ENCODE measurements at places on chromosomes 11 and 22.

DNA sequence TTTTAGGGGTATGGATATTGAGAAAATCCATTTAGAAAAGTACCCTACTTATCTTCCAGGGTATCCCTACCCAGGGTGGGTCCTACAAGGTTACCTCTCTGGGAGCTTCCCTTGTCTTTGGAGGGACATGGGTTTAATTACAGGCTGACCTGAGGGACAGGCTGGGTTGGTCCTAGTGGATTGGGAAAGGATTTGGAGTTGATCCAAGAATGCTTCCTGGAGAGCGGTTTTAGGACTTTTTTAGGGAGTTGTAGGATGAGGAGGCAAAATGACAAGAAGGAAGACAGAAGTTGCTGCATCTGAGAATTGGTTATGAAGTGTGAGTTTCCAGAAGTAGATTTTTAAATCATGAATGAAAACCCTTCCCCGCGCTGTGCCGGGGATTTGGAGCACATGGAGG, 61.8 kb upstream of the CRTAM start:
- DNase-seq = no peak

DNA sequence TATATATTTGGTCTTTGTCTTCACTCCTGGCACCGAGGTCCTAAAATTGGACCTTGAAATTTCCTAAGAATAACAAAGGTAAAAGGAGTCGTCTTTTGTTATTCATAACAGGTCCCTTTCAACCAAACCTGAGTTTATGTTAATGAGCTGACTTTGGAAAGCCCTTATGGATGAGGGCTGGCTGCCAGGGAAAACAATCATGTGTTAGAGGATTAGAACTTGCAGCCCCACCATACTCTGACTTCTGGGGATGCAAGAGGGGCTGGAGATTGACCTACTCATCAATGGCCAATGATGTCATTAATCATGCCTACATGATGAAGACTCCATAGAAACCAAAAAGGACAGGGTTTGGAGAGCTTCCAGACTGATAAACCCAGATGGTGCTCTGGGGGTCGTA, 118.9 kb downstream of the MRTFA start:
- DNase-seq = no peak

- DNase-seq = no peak
Measured at GRCh38 chr11:64260147-64260708, 8.9 kb downstream of the PLCB3 start.

- DNase-seq = no peak
Measured at GRCh38 chr11:67632175-67632981, 2.6 kb upstream of the NUDT8 start.

DNA sequence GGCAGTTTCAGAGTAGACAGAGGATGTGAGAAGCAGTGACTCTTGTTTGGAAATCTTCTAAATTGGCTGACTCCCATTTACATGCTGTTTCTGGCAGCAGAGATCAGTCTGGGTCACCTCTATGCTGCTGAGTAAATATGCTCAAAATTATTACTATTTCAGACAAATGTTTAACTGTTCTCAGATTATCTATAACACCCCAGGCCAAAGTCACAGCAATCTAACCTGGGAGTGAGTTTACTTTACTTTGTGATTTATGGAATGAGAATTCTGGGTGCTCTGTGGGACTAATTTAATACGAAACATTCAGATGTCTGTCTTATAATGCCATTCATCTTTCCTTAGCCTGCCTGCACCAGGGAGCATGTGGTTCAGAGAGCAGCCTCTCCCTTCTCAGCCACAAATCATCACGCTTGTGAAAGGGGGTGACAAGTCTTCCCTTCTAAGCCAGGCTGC, 282.5 kb upstream of the MPPED2 start:
- DNase-seq = no peak

- no peak for DNase-seq
Measured at GRCh38 chr11:135027461-135027860, 615.4 kb upstream of the B3GAT1 start.

GRCh38 chr11:447923-448731, 2.0 kb upstream of the PTDSS2 start:
- DNase-seq = peak; percentile 9

DNA sequence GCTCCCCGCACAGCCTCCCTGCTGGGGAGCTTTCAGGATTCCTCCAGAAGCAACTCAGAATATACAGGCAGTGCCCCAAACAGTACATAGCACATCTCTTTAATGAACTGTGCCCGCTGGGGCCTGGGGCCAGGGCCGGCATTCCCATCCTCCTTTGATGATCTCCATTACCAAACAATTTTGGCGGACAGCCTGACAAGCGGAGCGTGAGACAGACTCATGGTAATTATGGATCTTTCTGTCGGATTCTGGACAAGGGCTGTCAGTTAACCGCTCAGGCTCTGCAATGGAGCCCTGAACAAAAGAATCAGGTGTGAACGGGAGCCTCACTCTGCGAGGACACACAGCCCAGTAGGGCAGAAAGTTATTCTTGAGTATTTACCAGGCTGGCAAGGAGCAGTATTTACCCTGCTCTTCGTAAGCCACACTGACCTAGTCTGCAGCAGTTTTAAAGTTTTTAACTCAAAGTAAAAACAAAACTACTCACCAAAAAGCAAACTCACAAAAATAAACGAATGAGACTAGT, 174.0 kb downstream of the TBC1D22A start:
- no peak for DNase-seq

DNA sequence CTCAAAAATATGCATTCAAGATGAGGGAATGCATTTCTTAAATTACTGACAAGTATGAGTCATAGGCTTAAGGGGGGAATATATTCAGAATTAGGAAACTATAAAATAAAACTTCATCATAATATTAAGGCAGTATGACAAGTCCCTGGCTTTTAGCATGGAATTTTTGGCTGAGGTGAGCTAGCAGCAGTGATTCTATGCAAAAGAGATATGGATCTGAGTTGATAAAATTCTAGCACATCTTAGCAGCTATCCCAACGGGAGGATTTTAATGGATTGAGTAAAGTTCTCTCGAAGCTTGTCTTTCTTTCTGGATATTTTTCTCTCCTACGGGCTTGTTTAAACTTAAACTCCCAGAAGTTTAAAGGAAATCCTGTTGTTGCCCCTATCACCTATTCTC, 1.2 kb downstream of the OR51Q1 start:
- no peak for DNase-seq

DNA sequence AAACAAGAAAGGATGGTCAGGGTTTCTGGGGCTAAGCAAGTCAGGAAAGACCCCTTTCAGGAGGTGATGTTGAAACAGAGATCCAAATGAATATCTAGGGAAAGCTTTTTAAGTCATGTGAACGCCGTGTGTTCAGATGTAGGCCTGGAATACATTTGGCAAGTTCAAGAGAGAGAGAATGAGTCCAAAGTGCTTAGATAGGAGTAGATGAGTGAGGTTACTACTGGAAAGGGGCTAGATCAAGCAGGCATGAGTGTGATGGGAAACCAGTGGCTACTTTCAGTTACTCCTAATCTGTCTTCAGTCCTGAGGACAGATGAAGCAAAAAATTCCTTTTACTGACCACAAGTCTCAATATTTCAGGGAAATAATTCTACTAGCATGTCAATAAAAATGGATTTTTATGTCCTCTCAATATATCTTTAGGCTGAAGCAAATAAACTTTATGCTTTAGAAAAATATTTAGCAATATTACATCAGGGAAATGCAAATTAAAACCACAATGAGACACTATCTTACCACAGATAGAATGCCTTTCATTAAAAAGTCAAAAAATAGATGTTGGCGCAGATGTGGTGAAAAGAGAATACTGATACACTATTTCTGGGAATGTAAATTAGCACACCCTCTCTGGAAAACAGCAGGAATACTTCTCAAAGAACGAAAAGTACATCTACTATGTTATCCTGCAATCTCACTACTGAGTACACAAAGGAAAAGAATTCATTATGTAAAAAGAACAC, 1085.0 kb upstream of the TENM4 start:
- no peak for DNase-seq

DNA sequence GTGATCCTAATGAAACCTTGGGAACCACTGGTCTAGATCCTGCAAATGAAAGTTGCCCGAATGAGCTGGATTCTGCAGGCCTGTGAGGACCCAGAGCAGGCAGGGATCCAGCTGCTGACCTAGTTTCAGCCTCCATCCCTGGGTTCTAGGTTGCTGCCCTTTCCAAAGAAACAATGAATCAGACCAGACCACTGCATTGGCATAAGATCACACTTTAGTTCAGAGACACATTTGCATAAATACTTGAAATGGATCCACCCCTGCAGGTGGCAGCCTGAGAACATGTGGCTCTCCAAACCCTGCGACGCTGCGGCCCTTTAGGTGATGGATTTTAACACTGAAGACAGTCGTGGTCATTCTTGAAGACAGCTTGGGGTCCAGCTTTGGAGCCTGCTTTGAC, 23.7 kb downstream of the ADAMTS8 start:
- DNase-seq = no peak

DNA sequence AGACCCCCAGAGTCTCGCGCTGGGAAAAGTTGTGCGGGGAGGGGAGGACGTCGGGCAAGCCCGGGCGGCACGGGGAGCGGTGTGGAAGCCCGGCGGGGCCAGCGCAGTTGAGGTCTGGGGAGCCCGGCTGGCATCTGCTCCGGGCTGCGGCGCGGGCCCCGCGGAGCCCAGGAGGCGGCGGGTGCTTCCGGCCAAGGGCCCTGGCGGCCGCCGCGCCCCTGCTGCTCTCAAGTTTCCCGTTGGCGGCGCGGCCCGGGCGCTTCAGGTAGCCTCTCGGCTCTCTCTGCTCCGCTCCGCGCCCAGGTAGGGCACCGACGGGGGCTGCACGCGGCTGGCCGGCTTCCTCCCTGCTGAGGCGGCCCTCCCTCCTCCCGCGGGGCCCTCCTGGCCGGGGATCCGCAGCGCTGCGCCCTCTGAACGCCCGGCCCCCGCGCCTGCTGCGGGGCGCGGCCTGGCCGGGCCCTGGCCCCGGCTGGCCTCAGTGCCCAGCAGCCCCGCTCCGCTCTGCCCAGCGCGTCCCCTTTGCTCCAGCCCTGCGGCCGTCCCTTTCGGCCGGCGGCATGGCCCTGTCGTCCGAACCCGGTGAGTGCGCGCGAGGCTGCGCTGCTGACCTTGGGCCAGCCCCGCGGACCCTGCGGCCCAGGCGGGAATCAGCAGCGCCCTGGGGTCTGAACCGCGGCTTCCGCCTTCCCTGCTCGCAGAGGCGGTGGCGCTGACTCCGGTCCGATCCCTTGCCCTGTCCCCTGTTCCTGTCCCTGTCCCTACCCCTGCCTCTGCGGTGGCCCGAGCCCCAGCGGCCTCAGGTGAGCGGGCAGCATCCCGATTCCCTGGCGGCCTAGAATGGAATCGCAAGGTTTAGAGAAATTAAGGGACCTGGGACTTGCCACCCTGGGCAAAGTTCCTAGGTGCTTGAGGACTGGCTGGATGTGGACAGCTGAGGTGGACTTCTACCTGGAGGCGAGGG, 4.3 kb upstream of the AMPD3 start:
- no peak for DNase-seq

GRCh38 chr11:100467821-100468508, 219.1 kb upstream of the ARHGAP42 start:
- no peak for DNase-seq

- DNase-seq = no peak
Measured at GRCh38 chr22:20918663-20919218, 1.5 kb downstream of the CRKL start.

DNA sequence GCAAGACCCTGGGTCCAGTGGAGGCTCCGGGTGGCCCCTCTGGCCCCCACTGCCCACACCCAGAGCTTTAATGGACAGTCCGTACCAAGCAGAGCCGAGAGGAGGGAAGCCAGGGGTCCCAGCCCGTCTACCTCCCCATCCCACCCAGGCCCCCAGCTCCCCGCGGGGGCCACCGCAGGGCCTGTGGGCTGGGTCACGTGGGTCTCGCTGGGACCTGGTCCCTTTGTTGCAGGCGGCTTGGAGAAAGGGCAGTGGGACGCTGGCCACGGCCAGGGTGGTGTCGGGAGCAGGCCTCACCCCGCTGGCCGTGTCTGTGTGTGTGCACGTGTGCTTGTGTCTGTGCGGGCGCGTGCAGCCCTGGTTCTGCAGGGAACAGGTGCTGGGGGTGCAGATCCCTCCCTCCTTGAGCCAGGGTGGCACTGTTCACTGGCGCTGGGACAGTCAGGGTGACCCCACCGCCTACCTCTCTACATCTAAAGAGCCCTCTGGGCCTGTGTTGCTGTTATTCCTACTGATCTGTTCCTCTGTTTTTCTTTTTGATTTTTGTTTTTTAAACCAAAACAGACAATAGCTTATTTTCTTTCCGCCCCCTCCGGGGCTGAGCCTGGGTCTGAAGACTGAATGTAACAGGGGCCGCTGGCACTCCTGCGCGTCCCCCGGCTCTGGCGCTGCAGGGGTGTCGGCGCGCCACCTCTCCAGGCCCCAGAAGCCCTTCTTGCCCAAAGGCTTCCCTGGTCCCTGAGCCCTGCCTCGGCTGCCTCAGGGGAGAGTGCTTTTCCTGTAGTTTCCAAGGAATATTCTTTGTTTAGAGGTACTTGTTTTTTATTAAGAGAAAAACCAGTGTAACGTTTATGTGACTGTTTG, 20.1 kb upstream of the TMEM191C start:
- DNase-seq = no peak

- DNase-seq = no peak
Measured at GRCh38 chr11:31059529-31059928, 310.0 kb downstream of the DCDC1 start.

GRCh38 chr22:32534252-32535235, 59.9 kb downstream of the FBXO7 start:
- DNase-seq = no peak

- peak; percentile 29 for DNase-seq
Measured at GRCh38 chr22:24681236-24681635, 78.2 kb downstream of the GGT1 start.

GRCh38 chr11:74397501-74398243, 561 bp downstream of the PGM2L1 start:
- no peak for DNase-seq

GRCh38 chr22:30521368-30522156, 16.1 kb upstream of the SEC14L4 start:
- no peak for DNase-seq

- DNase-seq = no peak
Measured at GRCh38 chr11:132792341-132793140, 739.8 kb downstream of the OPCML start.

DNA sequence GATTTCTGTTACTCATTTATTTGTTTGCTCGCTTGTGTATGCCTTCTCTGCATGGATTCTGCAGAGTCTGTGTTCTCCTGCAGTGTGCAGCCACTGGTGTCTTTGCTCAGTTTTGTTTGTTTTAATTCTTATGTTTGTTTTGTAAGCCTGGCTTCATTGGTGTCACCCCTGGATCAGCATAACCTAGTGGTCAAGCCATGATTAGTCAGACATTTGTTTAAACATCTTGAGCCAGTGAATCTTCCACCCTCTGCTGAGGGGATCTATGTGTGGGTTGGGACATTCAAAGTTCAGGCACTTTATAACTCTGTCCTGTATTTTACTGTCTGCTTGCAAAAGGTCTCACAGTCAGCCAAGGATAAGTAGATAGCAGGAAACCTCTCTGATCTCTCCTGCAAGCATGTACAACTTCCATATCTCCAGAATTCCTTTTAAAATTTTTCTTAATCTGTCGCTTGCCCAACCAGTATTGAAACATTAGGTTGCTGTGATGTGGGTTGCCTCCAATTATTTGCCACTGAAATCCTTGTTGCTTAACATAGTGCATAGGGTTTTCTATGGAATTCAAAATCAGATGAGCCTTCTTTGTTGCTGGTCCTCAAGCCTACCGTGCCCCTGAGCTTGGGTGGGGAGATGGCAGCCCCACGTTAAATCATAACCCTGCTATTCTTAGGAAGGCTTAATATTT, 86.8 kb downstream of the KCNQ1OT1 start:
- DNase-seq = no peak
